ENCODE measurements at places on chromosomes 6 and 20. TPM values are rescaled to one million over a fixed set of nuclear protein-coding genes. Genes with fewer than 3 reads are reported as not detected.

- peak; percentile 66 for DNase-seq
Observed at GRCh38 chr6:45896783-45897441, 118.7 kb downstream of the CLIC5 start.

- no peak for DNase-seq
Observed at GRCh38 chr20:19222520-19223040, 10.1 kb downstream of the SLC24A3 start.

GRCh38 chr6:71080133-71080532 is 123.3 kb upstream of the B3GAT2 start:
- peak; percentile 26 for DNase-seq

DNA sequence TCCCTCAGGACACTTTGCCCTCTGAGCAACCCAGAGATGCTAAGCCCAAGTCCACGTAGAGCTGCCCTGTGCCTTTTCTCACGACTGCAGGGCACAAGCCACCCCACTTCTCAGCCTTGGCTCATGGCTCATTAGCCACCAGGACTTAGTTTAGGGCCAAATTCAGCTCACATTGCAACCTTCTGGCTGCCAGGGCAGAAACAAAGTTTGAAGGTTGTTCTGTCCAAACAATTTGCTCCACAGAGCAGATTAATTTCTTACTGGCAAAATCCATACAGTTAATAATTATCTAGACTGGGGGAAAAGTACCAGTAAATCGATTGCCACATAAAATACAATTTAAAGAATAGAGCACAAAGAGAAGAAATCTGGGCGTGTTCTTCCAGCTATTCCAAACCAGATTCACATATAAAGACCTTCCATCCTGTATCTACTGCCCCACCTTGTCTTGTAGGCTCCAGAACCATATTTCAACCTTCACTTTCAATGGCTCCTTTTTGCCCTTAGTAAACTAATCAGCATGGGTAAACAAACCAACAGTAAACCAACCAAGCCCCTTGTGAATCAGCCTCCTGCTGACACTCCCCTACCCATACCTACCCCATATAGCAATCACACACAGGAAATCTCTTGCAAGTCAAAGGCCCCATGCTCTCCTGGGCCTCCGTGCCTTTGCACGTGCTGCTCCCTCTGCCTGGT is 101.9 kb downstream of the QRSL1 start:
- DNase-seq: no peak

Gene OPN5
- not detected for total RNA-seq

DNA sequence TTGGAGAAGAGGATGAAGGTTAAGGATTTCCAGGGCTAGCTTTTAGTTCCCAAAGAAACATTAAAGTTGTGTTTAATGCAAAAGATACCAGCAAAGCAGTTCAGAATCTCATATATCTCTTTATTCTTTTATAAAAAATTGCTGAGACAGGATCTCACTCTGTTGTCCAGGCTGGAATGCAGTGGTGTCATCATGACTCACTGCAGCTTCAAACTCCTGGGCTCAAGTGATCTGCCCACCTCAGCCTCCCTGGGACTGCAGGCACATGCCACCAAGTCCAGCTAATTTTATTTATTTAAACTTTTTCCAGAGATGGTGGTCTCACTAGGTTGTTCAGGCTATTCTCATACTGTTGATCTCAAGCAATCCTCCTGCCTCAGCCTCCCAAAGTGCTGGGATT is 41.1 kb upstream of the CAP2 start:
- no peak for DNase-seq

GRCh38 chr6:35497571-35498421 is 917 bp upstream of the TEAD3 start:
- peak; percentile 65 for DNase-seq

Gene TMEM244
- 0.83 TPM for total RNA-seq

Gene NFATC2
- 0.10 TPM for total RNA-seq

Gene LIN28B
- not detected for total RNA-seq

DNA sequence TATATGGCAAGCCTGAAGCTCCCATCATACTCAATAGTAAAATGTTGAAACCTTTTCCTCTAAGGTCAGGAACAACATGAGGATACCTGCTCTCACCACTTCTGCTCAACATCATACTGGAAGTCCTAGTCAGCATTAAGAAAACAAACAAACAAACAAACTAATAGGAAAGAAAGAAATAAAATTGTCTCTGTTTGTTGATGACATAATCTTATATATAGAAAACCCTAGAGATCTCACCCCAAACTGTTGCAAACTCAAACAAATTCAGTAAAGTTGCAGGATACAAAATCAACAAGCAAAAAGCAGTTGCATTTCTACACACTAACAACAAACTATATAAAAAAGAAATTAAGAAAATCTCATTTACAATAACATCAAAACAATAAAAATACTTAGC is 20.5 kb downstream of the TTLL2 start:
- no peak for DNase-seq

Gene CLIC5
- total RNA-seq: 0.03 TPM
